ENCODE measurements at places on chromosomes 5 and 9.

- DNase-seq: no peak
These were observed 72.7 kb upstream of the ORM1 start for GRCh38 chr9:114250235-114250568.

GRCh38 chr5:163976696-163977095, 471.3 kb downstream of the MAT2B start:
- DNase-seq: no peak

GRCh38 chr5:5560016-5560415, 137.5 kb downstream of the ICE1 start:
- DNase-seq: no peak

DNA sequence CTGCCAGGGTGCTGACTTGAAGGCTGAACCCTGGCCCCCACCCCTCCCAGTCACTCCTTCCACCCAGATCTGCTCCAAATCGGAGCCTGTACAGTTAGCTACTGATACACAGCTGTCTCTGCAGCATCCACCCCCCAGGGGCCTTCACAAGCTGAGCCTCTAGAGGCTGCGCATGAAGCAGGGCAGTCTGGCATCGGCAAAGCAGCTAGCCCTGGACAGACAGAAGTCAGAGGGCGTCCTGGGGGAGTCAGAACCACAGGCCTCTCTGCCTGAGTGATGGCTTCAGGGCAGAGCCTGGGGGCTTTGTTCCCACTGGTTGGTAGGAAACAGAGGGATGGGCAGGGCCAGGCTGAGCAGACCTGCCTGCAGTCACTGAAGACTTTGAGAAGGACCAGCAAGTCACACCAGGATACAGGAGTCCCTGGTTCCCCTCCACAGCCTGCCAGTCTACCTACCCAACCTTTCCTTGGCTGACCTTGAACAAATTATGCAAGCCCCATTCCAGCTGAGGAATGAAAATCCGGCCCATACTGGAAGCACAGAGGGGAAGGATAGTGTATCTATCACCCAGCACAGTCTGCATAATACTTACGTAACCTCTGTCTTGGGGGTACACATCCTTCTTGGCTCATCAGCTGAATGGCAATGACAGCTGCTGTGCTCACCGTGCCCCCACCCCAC, 8.8 kb downstream of the VDAC1 start:
- DNase-seq: no peak
